Activated CD4-positive, alpha-beta T cell treated with anti-CD3 and anti-CD28 coated beads, Interleukin-2, amount 10 ng/mL, durations not matched to agents 7 days and 5 days (primary cell): ENCODE measurements at places on chromosomes 1 and 21. TPM values are rescaled to one million over a fixed set of nuclear protein-coding genes. Genes with fewer than 3 reads are reported as not detected.

DNA sequence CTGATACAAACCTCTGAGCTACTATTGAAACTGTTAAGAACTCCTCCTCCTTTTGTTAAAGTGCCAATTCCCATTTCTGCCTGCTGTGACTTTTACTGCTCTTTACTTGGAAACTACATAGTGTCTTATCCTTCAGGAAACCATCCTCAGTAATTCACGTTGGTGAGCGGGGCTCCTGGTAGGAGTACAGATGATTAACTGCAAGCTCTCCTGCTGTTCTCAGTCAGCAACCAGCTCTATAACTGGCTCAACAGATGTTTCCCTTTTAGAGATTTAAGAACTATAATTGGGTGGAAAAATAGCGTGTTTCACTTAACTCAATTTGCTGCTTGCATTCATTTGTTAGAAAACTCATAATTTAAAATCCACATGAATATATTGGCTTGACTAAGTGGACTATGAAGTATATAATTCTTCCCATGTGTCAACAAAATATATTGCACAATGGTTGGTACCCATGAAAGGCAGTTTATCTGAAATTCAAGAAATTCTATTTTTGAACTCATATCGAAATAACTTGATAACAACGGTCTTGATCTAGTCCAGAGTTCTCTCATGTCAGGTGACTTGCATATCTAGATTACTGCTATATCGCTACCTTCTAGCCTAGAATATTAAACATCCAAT, 574.0 kb downstream of the KCNT2 start:
- DNase-seq: no peak

DNA sequence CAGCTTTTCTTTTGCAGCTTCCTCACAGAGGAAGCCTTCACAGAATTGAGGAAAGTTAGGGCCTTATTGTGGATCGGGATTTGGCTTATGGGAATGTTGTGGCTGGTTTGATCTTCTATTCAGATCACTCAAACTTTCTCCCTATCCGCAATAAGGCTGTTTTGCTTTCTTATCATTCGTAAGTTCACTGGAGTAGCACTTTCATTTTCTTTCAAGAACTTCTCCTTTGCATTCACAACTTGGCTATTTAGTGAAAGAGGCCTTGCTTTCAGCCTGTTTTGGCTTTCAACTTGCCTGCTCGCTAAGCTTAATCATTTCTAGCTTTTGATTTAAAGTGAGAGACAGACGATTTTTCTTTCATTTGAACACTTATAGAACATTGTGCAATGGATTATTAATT, 181.9 kb upstream of the B3GALT2 start:
- DNase-seq: no peak

- no peak for DNase-seq
Observed at GRCh38 chr1:40848530-40849189, 13.5 kb downstream of the CITED4 start.

GRCh38 chr1:212879947-212880690, 22.0 kb downstream of the FLVCR1 start:
- DNase-seq: no peak

Gene RSPH1
- not detected for total RNA-seq
